ENCODE measurements at places on chromosomes 5 and 9.

DNA sequence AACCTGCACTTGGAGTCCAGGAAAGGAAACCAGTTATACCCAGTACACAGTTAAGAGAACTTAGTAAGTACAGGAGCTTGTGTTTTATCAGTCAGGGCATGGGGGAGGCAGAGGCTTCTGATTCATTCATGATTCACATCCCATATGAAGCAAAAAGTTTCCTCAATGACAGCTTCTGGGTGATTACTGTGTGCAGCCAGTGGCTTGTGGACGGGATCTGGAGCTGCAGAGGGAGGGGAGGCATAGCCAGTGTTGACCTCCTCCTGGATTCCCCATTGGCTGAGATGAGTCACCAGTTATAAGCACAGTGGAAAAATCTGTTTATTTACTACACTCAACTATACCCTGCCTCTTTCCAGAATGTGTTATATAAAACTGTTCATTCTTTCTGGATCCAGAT lies 17.7 kb downstream of the IL31RA start:
- no peak for DNase-seq

- no peak for DNase-seq
Measured at GRCh38 chr5:51345106-51345505, 38.1 kb upstream of the ISL1 start.

- no peak for DNase-seq
Measured at GRCh38 chr9:109115931-109116526, 3.7 kb downstream of the TMEM245 start.

DNA sequence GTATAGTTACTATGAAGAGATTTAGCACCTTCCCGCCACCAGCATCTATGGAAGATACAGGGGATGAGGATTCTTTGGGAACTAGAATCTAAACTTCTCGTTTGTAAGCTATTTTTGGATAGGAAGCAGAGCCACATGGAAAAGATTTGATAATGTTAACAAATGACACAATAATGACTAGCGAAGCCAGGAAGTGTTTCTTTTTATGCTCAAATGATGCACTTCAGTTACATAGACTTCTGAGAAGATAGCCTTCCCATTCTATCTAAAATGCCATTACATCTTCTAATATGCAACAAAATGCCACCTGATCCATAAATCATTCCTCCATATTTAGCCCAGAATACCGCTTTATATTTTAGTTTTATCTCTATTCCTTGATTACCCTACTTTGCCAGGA lies 17.0 kb upstream of the TNC start:
- no peak for DNase-seq

- DNase-seq, result no peak
Measured at GRCh38 chr5:137085206-137085605, 413.9 kb downstream of the SPOCK1 start.

GRCh38 chr5:84384604-84385575 lies at the start of gene EDIL3:
Gene EDIL3 (minus strand): TSS chr5:84384880. CDS start chr5:84384374, 506 bp downstream.
- peak; percentile 58 for DNase-seq

DNA sequence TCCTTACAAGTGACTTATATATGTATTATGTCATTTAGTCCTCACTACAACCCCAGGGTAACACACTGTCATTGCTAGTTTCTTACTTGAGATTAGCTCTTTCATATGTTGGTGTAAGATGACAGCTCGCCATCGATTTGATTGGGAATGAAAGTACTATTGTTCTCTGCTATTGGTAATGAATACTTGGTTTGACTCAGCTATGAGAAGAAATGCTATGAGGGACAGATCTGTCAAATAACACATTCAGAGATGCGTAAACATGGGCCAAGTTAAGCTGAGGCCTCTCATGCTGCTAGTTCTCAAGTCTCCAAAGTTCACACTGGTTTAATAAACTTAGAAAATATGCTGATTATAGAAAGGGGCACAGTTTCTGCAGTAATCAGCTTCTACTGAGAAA lies 142.7 kb downstream of the SGCD start:
- no peak for DNase-seq

- DNase-seq, result no peak
Measured at GRCh38 chr9:127654619-127655018, 42.5 kb downstream of the STXBP1 start.

GRCh38 chr5:167916261-167916691 lies 375.2 kb upstream of the WWC1 start:
- no peak for DNase-seq

GRCh38 chr9:127698985-127699670 lies 7.7 kb upstream of the CFAP157 start:
- peak; percentile 99 for DNase-seq

- DNase-seq, result no peak
Measured at GRCh38 chr9:70789086-70789485, 332.3 kb downstream of the TRPM3 start.

DNA sequence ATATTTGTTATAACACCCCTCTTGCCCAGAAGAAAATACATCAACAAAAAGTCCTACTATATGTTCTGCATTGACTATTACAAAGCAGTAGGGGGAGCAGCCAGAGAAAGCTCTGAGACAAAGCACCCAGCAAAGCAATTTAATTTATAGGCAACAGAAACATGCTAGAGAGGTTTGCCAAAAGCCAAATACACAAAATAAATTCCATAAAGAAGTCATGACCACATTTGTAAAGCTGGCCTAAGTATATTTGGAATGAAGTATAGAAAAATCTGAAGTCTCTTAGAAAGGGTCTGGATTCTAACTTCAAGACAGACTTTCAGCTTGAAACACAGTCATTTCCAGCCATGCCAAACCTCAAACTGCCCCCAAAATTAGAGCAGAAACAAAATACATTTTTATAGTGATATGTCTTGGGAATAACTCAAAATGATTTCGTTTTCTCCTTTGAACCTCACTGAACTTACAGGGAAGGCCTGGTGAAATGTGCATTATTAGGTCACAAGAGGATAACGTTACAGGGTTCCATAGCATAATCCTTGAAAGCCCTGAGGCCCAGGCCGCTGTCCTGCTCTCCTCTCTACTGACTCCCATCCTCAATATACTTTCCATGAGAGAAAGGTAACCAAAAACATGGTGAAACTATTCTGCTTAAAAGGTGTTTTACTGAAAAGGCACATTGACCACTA lies 451.8 kb downstream of the RAB3C start:
- no peak for DNase-seq

DNA sequence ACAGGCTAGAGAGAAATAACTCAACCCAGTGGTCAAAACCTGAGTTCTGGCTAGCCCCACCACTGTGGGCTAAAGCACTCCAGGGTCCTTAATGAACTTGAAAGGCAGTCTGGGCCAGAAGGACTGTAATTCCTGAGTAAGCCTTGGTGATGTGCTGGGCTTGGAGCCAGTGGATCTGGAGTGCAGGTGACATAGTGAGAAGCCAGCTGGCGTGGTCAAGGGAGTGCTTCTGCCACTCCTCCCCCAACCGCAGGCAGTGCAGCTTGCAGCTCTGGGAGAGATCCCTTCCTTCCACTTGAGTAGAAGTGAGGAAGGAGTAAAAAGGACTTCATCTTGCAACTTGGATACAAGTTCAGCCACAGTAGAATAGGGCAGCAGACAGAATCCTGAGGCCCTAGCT lies 424.0 kb downstream of the CDH18 start:
- DNase-seq, result no peak

DNA sequence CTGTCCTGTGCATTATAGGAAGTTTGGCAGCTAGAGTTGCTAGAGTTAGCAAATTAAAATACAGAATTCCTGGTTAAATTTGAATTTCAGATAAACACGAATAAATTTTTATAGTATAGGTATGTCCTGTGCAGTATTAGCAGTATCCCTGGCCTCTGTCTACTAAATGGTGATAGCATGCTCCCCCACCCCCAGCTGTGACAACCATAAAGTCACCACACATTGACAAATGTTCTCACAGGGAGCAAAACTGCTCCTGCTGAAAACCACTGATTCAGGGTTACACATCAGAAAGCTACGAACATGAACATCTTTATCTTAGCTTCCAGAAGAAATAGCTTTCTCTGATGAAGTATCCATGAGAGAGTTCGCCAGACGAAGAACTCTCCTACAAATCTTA lies 91.8 kb upstream of the CCDC112 start:
- no peak for DNase-seq

Measured in aorta (tissue), 5 donors.